ENCODE measurements at places on chromosomes 6 and 20.

DNA sequence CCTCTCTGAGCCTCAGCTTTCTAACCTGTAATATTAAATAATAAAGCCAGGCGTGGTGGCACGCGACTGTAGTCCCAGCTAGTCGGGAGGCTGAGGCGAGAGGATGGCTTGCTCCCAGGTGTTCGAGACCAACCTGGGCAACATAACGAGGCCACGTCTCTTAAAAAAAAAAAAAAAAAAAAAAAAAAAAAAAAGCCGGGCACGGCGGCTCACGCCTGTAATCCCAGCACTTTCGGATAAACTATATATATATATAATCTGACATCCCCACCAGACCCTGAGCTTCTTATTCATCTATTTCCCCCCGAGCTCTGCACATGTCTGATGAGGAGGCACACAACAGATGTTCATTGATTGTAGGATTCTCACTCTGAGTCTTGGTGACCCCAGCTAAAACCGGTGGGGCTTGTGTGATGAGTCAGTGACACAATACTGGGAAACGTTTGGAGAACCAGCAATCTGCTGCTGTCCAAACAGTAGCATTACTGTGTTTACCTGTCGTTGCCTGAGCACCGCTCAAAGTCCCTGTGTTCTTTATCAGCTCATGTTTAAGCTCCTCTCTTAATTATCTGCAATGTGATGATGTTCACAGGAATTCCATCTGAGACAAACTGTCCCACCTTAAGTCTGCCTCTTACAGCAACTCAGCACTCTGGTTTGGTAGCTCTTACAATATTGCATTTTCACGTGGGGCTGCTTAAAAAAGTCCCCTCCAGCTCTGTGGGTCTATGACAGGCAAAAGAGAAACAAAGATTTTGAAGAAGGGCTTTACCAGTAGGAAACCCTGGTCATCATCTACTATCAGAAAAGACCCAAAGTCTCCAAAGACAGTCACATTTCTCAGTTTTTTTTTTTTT, 1.0 kb upstream of the SPATA2 start:
- no peak for DNase-seq

GRCh38 chr20:46362921-46363867, 43.2 kb downstream of the ELMO2 start:
- no peak for DNase-seq

DNA sequence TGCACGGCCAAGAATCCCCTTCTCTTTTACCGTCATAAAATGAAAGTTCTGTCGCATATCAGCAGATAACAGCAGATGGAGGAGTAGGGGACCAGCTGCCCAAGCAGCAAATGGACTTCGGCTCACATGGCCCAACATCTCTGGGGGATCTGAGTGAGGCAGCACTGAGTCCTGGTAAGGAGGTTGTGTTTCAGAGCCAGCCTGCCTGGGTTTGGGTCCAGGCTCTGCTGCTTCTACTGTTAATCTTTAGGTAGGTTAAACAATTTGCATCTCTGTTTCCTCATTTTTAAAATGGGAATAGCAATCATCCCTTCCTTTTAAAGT, 193.6 kb downstream of the DOK5 start:
- no peak for DNase-seq

DNA sequence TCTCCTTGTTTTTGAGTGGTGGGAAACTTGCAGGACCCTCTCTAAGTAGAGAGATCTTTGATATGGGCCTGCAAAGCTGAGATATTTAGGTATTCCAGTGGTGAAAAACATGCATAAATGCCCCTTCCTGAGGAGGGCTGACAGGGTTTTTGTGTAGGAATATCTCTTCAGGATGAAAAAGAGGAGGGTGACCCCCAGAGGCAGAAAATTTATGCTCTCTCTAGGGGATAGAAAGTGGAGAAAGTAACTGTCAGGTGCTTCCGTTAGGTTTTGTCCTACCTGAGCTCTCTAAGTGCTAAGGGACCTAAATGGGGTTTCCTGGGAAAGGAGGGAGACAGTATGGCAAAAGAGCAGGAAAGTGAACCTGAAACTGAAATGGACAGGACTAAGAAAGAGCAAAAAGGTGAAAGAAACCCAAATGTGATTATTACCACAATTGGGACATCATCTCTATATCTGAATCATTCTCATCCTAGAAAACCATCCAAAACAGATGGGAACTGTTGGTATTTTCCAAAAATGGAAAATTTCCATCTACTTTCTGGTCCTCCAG, 2.0 kb downstream of the COL19A1 start:
- DNase-seq: no peak

- DNase-seq: no peak
Observed at GRCh38 chr6:162069995-162070394, 657.6 kb downstream of the PRKN start.

GRCh38 chr6:4371207-4371921, 236.0 kb upstream of the ECI2 start:
- DNase-seq: no peak

- DNase-seq: no peak
Observed at GRCh38 chr6:73969971-73970970, 274.3 kb downstream of the CD109 start.

DNA sequence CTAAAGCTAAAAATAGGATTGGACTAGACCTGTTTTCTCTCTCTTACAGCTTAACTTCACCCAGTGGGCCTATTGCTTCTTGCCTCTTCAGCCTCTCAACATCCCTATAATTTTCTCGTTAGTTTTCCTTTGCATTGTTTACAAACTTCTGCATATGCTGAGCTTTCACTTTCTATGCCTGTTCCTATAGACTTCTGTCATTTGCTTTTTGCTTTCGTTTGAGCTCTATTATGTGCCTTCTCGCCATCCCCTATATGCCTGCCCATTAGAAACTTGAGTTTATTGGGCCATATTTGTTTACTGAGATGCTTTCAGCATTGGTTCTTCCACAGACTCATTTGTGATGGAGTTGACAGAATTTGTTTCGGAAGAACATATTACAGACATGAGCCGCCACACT, 40.9 kb downstream of the NCOA7 start:
- no peak for DNase-seq

- DNase-seq: no peak
Observed at GRCh38 chr6:28008053-28008452, 51.0 kb downstream of the OR2B6 start.

GRCh38 chr6:145929037-145929633, 35.0 kb downstream of the SHPRH start:
- no peak for DNase-seq

DNA sequence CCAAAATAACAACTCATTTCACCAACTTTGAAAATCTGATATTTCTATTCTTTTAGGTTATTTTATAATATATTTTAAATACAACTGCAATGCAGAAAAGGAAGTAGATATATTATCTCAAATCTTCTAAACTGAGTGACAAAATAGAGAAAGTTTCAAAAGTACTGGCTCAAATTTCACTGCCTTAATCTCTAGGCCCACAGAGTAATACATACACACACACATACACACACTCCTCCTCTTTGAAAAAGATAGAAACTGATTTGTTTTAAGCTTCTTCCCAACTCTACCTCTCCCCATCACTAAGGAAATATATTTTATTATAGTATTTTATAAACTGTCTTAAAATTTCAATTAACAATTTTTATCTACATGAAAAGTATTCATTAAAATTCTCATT, 36.2 kb downstream of the ARHGAP18 start:
- no peak for DNase-seq

DNA sequence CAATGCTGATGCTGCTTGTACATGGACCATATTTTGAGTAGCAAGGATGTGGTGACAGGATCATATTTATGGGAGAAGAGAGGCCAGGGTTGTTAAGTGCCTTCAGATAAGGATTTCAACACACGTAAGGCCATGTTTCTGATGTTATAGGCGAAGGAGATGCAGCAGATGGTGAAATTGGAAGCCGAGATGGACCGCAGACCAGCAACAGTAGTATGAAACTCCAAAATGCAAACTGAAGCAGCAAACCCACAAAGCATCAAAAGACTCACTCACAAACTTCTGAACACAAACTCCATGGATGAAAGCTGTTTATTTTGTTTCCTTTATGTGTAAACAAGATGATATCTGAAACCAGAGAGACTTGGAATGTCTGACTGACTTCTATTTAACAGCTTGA, 35.6 kb upstream of the LAMP5 start:
- no peak for DNase-seq

- no peak for DNase-seq
Observed at GRCh38 chr6:128569732-128570679, 49.6 kb upstream of the PTPRK start.

GRCh38 chr20:2654831-2655230, 2.4 kb downstream of the NOP56 start:
- no peak for DNase-seq

DNA sequence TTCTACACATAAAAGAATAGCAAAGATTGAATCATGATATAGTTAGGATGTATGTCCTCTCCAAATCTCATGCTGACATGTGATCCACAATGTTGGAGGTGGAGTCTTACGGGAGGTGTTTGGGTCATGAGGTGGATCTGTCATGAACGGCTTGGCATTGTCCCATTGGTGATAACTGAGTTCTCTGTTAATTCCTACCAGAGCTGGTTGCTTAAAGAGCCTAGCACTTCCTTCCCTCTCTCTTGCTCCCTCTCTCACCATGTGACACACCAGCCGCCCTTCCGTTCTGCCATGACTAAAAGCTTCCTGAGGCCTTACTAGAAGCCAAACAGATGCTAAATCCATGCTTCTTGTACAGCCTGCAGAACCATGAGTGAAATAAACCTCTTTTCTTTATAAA, 8.3 kb downstream of the TNFRSF21 start:
- no peak for DNase-seq

DNA sequence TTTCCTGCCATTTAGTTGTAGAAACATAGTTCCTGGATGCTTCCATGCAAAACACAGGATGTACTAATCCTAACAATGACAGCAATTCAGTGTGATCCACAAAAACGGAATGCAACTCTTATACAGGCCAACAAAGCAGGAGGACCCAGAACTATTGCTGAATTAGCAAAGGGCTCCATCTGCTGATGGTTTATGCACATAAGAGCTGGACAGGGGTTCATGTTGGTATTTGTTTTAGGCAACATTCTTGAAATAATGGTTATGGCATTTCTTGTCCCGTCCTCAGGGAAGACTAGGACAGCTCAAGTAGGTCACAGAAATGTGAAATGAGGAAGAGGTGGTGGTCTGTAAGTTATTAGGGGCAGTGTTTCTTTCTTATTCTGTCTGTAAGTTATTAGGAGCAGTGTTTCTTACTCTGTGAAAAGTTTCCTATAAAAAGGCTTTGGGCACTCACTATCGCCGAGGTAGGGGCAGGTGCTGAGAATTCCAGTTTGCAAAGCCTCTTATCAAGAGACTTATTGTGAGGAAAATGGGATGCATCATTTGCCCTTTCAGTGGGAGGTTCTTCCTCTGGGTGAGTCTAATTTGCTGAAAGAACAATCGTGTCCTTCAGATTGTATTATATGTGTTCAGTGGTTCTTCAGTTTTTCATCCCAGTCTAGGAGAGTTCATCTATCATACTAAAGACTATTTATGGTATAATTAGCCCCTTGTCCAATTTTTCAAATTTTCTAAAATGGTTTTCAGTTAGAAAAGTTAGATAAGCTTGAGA, 171.1 kb downstream of the MCHR2 start:
- no peak for DNase-seq

DNA sequence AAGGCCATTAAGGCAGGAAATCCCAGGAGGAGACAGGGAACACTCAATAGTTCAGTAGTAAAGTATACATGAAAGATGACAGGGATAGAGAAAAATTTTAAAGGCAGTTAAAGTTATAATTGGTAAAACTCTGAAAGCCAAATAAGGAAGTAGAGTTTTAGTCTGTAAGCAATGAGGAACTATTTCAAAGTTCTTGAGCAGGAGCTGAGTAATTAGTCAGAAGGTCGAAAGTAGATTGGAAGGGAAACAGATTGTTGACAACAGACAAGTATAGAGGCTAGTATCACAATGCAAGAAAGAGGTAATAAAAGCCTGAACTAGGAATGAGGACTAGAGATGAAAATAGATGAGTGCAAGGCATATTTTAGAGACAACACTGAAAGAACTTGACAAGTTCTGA, 150.3 kb downstream of the CDK19 start:
- no peak for DNase-seq
